ENCODE measurements at places on chromosomes 4 and X.

DNA sequence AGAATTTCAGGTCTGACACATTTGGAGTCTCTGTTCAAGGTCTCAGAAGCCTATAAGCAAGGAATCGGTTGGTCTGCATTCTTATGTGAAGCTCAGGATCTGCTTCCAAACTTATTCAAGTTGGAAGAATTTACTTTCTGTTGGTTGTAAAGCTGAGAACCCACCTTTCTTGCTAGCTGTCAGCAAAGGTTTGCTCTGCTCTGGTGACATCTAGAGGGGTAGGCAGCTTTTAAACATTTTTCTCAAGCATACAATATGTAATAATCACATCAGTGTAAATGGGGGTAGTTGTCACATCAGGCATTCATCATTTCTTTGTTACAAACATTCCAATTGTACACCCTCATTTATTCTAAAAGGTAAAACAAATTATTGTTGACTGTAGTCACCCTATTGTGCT is 935.2 kb downstream of the TRAM1L1 start:
- DNase-seq = no peak

GRCh38 chr4:144645631-144646522 is at the start of gene HHIP:
HHIP (plus strand) TSS chr4:144646156; CDS start chr4:144646676, 520 bp downstream.
- DNase-seq = peak; percentile 82

DNA sequence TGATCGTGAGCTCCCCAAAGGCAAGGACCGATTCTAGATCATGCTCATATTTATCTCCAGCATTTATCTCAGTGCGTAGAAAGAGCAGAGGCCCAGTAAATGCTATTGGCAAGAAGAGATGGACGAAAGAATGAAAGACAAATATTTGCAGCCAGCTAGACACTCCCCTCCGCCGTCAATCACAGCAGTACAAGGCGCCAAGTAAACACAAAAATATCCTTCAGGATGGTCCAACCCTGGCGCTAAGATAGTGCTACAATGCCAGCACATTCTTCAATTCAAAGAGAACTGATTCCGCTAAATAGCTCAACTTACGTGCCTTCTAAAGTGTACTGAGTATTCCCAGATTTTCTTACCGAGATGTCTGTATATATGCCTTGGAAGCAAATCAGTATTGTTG is 114.5 kb downstream of the DDX53 start:
- DNase-seq = no peak

DNA sequence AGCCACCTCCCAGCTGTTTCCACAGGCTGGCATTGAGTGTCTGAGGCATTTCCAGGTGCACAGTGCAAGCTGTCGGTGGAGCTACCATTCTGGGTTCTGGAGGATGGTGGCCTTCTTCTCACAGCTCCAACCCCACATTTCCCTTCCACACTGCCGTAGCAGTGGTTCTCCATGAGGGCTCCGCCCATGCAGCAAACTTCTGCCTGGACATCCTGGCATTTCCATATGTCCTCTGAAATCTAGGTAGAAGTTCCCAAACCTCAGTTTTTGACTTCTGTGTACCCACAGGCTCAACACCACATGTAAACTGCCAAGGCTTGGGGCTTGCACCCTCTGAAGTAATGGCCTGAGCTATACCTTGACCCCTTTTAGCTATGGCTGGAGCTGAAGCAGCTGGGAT is 10.3 kb upstream of the FRMPD4 start:
- DNase-seq = no peak
